ENCODE measurements at places on chromosomes 7 and 10.

GRCh38 chr7:155007947-155008346, 5.0 kb upstream of the PAXIP1 start:
- DNase-seq: no peak

- no peak for DNase-seq
These were observed 228.7 kb downstream of the BAMBI start for GRCh38 chr10:28906011-28906411.

- no peak for DNase-seq
These were observed 26.9 kb downstream of the ADCY1 start for GRCh38 chr7:45601094-45601493.

GRCh38 chr7:16849296-16850148, 32.3 kb downstream of the AGR3 start:
- DNase-seq: no peak

GRCh38 chr10:104104418-104104817, 17.6 kb upstream of the SFR1 start:
- no peak for DNase-seq

DNA sequence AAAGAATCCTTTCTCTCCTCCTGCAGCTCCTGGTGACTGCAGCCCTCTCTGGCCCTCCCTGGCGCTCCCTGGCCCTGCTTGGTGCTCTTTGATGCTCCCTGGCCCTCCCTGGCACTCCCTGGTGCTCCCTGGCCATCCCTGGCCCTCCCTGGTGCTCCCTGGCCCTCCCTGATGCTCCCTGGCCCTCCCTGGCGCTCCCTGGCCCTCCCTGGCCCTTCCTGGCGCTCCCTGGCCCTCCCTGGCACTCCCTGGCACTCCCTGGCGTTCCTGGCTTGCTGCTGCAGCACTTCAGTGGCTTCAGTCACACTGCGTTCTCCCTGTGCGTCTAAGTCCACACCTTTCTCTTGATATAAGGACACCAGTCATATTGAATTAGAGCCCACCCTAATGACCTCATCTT, 15.2 kb upstream of the FGFR2 start:
- no peak for DNase-seq

DNA sequence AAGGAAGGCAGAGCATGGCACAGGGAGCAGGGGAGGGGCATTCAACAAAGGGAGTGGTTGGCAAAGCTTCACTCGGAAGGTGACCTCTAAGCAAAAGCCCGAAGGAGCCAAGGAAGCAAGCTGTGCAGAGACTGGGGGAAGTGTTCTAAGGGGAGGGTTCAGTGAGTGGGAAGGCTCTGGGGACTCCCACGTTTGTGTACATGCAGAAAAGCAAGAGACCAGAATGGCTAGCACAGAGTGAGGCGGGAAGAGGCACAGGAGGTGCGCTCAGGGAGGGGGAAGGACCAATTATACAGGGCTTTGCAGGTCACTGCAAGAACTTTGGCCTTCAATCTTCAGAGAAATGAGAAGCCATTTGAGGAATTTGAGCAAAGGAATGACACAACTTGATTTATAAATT, 7.4 kb downstream of the ARHGAP21 start:
- DNase-seq: no peak

GRCh38 chr7:44153948-44154335, 12.8 kb upstream of the MYL7 start:
- no peak for DNase-seq

DNA sequence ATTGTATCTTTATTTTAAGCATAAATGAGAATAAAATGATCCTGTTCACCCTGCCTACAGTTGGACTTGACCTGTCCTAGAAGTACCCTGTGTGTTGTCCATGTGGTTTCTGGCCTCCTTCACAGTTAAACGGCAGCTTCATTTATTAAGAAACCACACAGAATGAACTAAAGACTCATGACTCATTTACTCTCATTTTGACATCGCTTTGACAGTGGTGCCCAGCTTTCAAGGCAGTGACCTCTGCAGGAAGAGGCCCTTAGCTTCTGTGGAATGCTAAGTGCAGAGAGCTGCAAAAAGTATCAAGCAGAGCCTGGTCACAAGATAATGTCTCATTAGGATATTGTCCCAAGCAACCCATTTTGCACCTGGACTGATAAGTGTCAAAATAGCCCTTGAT, 93.4 kb downstream of the AVL9 start:
- no peak for DNase-seq

DNA sequence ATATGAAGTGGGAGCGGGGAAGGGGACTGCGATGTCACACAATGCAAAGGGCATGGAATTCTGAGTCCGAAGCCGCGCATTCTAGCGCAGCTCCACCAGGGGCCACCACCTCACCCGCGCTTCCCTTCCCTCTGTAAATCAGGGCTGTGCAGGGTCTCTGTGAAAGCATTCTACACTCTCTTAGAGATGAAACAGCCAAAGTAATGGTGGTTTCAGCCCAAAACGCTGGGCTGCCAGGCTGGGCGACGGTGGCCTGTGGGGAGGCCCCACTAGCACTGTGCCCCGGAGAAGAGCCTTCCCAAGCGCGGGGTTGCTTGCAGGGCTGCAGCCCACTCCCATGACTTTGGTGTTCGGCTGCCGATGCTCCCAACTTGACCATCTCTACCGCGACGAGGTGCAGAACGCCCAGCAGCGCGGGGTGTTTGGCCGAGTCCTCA, 11.4 kb downstream of the ATG9B start:
- DNase-seq: no peak

DNA sequence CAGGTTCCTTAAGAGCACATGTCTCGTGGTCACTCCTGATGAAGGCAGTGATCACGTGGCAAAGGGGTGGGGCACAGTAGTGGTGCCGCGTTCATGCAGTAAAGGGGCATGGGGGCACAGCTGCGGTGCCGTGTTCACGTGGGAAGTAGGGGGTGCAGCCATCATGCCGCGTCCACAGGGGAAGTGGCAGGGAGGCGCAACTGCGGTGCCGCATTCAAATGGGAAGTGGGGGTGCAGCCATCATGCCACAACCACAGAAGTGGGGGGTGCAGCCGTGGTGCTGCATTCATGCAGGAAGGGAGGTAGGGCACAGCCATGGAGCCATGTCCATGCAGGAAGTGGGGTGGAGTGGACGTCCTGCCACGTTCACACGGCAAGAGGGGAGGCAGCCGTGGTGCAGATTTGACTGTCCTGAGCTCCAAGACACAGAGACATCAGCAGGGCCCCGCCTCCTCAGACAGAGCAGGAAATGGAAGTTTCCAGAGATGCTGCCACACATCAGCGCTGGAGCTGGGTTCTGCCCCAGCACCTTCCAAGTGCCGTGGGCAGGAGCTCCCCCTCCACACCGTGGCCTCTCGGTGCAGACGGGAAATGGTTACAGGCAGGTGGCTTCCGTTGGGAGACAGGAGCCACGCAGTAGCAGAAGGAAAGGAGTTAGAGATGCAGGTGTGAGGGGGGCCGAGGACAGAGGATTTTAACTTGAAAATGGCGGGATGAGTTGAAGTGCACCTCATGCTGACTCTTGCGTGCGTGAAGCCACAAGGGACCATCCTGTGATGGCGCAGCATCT, 95.0 kb upstream of the DDC start:
- peak; percentile 60 for DNase-seq

- no peak for DNase-seq
These were observed 79.3 kb upstream of the MDFIC start for GRCh38 chr7:114842551-114843065.

DNA sequence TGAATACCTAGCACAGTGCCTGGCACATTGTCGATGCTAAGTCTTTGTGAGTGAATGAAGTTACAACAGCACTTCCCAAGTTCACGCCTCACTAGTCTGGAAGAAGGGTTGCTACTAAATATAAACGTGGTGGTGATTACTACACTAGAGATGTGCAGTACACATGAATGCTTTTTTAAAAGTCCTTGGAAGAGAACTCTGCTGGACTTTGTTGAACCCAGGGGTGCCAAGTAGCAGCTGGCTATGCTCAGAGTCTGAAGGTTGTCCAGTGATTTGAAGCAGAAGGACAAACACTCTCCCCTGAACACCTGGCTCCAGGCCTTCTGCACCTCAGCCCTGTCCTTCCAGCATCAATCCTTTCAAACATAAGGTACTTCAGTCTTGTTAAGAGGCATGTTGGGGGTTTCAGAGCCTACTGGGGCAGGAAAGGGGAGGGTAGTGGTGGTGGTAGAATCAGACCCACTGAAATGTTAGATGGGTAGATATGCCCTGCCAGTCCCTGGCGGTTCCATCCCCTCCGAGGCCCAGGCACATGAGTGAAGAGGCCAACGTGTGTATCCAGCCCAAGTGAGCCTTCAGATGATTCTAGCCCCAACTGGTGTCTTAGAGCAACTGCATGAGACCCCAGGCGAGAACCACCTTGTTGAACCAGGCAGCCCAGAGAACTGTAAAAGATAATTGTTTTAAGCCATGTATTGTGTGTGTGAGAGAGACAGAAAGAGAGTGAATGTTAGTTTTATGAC, 94.4 kb downstream of the TAX1BP1 start:
- no peak for DNase-seq

DNA sequence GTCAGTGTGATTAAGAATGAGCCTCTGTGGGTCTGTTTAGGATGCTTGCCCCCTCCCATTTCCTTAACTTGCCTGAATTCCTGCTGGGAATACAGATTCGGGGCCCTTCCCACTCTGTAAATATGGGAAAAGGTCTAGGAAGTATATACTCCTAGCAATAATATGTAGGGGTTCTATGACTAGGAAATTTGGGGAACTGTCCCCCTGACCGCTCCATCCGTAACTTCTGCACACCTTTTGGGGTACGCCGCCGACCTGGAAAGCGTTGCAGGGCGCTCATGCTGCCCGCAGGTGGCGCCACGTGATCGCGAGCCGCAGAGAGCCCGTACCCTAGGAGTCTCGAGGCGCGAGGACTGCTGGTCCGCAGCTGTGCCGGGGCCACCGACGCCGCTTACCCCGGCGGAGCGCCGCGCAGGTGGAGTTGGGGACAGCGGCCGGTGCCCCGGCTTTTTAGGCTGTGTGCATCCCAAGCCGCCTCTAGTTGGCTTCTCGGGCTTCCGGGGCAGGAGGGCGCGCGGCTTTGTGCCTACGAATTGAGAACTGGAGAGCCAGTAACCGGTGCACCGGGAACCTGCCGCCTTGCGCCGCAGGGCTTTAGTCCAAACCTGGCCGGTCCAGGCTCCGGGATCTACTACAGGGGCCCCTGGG, 656 bp upstream of the CNNM2 start:
- DNase-seq: peak; percentile 79
